ENCODE measurements at places on chromosomes 7 and 10.

- no peak for DNase-seq
Observed at GRCh38 chr7:295155-296154, 5.5 kb downstream of the FOXL3 start.

- no peak for DNase-seq
Observed at GRCh38 chr10:32889631-32890212, 68.3 kb downstream of the ITGB1 start.

DNA sequence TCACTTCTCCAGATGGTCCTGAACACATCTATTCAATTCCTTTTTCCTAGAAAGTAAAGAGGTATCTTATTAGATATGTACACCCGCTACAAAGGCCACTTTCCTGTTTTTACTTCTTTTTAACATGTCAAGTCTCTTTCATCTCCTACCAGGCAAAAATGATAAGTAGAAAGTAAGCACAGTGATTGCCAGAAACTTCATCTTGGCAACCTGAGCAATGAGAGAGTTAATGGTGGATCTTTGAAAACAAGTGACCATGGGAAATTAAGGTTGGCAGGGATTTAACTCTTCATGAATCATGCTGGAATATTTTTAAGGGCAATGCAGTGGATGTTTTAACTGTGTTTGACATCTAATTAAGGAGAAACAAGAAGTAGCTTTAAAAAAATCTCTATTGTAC is 2.7 kb downstream of the SEMA3A start:
- no peak for DNase-seq

DNA sequence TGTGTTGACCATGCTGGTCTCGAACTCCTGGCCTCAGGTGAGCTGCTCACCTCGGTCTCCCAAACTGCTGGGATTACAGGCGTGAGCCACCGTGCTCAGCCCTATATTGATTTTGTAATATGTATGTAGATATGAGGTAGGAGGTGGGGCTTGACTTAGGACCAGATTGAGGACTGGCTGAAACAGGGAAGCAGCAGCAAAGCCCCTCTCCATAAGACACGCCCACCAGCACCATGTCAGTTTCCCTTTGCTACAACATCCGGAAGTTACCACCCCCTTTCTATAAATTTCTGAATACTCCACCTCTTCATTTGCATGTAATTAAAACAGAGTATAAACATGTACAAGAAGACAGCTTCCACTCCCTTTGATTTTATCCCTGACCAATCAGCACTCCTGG is 47.9 kb upstream of the MYL10 start:
- DNase-seq = no peak

DNA sequence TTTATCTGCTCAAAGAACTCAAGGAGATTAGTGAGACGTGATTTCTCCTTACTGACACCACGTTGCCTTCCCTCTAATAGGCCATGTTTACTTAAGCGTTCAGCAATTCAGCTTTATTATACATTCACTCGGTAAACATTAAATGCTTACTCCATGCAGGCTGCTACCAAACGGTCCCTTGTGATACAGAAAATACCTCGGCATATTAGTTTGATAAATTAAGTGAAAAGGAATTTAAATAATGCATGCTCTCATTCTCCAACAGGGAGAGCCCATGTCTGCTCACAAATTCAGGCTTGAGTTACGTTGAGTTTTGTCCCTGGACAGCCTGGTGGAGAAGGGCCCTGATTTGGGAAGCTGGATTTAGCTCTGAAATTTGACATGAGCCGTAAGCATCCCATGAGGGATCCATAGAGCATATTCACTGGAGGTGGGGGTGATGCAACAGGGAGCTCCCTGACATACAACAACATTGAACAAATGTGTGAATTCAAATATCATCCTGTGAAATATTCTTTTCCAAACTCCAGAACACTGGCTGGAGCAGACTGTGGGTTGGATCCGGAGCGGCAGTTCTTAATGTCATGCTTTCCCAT is 86.3 kb downstream of the TBXAS1 start:
- no peak for DNase-seq

DNA sequence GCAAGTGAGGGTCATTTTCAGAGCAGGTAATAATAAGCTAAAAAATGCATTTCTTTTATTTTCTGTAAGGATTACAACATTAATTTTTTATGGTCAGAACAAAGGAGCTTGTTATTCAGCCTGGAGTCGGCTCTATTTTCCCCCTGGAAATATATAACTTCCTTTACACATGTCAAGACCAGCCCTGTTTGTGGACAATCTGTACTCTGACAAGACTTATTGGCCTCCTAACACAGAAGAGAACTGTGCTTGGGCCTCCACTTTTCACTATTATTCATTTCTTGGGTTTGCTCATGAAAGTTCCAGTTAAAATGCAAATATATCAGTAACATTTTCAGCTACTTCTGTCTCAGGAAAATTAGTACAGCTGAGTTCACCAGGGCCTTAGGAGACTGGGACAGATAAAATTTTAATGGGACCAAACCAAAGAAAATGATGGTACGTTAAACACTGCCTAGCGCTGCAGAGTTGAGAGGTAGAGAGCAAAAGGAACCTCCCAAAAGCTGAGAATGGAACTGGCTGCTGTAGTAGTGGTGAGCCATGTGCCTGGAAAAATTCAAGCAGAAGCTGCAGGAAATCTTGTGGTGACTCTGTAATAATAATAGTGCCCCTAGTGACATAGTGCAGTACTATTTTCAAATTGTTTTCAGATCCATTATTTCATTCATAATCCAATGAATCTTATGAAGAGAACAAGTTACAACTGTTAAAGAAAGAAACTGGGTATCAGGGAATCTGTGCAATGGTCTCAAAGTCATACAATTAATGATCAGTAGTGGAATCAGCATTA is 227.2 kb upstream of the KIAA1217 start:
- no peak for DNase-seq

DNA sequence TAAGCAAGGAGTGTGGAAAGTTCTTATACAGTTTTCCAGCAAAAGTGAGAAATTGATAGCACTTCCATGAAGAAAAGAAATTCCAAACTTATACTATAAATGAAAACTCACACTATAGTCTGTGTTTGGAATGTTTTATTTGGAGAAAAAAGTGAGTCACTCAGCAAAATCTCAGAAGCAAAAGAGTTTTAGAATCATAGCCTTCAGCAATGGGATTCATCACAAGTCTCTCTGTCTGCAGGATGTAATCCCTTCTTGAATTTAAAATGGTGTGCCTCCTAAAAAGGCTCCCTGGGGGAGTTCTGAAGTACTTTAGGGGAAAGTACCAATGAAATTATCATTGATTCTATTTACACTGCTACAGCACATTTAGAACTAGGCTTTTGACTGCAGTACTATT is 756.4 kb downstream of the XPNPEP1 start:
- DNase-seq = no peak

- no peak for DNase-seq
Observed at GRCh38 chr10:36269222-36269621, 627.1 kb upstream of the FZD8 start.

Measured in HL-60 (cell line).